ENCODE measurements at places on chromosomes 13 and 19.

DNA sequence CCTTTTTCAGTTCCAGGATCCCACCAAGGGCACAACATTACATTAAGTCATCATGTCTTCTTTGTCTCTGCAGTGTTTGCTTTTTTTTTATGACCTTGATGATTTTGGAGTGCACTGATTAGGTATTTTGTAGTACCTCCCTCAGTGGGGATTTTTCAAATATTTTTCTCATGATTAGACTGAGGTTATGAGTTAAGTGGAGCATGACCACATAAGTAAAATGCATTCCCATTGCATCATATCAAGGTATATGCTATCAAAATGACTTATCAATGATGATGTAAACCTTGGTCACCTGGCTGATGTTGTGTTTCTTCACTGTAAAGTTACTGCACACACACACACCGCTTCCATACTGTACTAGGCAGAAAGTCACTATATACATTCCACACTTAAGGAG lies 96.7 kb upstream of the TRPC4 start:
- DNase-seq: no peak

- DNase-seq: no peak
Measured at GRCh38 chr19:58274771-58275201, 4.0 kb upstream of the ZNF8 start.

- no peak for DNase-seq
Measured at GRCh38 chr13:72194523-72194922, 327.5 kb upstream of the DACH1 start.

GRCh38 chr13:22497991-22498780 lies 682.6 kb upstream of the SGCG start:
- DNase-seq: no peak

GRCh38 chr19:16124953-16125352 lies 13.3 kb downstream of the RAB8A start:
- DNase-seq: no peak

- no peak for DNase-seq
Measured at GRCh38 chr13:56988543-56988942, 152.2 kb upstream of the PRR20A start.

GRCh38 chr13:32811297-32811800 lies 204.9 kb upstream of the KL start:
- DNase-seq: no peak

DNA sequence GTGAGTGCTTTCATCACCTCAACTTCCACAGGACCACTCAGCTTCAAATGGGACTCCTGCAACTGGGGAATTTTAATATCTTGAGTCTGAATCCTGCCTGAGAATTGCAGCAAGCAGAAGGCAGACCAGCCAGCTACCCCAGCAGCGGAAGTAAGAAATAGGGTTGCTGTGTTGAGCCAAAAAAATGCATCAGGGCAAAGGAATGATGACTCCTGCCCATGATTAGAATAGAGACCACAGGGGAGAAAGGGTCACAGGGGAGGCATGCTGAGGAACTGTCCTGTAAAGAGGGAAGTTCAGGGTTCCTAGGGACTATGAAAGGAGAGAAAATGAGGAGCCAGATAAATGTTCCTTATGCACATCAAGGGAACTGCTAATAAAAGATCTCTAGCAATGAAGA lies 370.2 kb downstream of the KCTD12 start:
- DNase-seq: no peak

DNA sequence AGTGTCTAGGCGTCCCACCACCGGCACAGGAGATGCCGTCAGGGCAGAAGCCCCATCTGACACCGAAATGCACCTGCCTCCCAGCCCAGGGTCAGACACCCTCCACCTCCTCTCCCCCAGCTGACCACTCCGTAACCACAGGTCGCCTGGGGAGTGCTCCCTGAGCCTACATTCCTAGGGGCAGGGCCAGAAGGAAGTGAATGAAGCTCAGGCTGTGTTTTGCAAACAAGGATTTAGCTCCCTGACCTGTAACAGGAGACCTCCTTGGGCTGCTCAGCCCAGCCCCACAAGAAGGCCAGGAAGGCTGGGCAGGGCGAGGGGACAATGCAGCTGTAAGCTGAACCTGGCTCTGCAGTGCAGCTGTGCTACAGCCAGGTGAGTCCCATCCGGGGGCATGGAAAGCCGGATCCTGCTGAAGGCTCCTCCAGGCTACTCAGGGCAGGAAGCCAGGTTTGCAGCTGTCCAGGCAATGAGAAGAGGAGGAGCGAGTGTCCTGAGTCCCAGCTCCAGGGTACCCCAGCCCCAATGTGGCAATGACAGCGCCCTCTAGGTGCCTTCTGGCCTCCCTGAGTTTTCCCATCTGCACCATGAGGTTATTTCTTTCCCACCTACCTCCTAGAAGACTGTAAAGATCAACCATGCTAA lies 42.1 kb downstream of the RHPN2 start:
- no peak for DNase-seq

DNA sequence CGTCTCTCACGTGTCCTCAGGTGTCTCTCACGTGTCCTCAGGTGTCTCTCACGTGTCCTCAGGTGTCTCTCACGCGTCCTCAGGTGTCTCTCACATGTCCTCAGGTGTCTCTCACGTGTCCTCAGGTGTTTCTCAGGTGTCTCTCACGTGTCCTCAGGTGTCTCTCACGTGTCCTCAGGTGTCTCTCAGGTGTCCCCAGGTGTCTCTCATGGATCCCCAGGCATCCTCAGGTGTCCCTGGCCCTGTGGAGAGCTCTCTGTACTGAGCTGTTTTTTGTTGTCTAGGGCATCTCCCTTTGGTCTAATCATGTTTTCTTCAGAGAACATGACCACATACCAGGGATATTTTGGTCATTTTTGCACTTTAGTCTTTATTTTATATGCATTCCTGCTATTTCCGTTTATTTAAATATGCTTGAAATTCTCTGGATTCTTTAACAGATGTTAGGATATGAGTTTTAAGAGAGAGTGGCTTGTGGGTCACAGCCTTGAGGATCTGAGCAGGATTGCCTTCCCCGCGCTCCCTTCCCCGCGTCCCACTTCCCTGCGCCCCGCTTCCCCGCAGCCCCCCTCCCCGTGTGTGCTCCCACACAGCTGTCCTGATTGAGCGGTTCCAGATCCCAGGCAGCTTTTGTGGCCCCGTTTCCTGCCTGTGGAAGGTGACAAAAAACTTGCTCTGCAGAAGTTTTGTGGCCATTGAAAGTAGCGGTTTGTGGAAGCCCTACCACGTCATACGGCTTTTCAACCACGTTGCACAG lies 31.9 kb downstream of the ATP4B start:
- no peak for DNase-seq

DNA sequence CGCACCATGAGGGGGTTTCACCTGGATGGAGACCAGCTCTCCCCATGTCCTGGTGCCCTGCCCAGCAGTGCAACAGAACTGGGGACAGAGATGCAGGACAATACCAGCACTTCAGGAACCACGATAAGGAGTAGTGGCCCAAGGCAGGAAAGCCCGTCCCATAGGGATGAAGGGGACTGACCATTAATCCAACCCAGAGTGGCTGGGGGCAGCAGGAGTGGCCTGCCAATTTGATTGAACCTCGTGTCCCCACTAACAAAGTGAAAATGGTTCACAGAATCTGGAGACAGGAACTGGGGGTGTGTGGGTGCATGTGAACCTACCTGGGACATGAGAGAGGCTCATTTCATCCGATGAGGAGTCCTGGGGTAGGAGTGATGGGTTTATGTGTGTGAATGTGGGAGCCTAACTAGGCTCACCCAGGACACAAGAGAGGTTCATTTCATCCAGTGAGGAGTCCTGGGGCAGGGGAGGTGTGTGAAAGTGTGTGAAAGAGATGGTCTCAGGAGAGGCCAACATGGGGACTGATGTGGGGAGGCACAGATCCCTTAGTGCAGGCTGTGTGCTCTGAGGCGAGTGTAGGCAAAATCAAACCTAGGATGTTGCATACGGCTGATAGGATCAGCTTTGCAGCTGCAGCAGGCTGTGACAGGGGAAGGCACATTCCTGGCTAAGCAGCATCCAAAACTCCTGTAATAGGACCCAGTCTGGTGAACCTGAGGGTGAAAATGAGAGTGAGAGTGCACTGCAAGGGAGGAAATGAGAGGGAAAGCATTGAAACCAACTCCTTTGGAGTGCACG lies 98.2 kb downstream of the ZNF429 start:
- DNase-seq: no peak

DNA sequence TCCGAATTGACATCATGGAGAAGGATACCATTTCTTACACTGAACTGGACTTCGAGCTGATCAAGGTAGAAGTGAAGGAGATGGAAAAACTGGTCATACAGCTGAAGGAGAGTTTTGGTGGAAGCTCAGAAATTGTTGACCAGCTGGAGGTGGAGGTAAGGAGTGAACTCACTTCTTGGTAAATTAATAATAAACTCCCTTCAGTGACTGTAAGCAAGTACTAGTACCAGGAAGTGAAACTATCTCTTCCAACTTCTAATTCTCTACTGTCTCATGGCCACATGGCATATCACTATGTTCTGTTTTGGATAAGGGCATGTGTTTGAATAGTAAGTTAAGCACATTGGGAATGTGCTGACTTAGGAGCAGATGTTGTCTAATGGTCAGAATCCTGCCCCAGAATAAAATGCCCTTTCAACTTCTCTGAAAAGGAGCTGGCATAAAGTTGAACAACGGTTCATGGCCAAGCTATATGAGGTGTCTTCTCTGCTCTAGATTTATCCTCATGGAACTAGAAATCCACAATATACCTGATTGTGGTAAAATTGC lies 13.4 kb downstream of the OLFM4 start:
- DNase-seq: no peak

DNA sequence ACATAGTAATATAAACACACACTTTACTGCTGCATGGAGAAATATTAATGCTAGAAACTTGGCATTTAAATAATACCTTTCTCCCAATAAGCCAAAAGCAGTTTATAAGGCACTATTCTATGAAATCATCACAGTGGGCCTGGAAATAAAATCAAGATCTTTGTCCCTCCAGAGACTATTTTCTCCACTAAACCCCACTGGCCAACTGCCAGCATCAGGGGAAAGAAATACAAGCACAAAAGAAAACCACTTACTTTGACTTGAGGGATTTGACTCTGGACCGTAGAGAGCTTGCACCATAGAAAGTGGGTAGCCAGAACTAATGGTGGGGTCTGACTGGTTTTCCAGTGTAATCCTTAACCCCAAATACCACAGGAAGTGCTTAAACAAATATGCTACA lies 71.9 kb downstream of the DCLK1 start:
- DNase-seq: no peak

- DNase-seq: no peak
Measured at GRCh38 chr19:10946958-10947657, 13.7 kb upstream of the SMARCA4 start.

Measured in Right ventricle myocardium inferior (tissue), 1 donor.